ENCODE measurements at places on chromosomes 7 and 10. TPM values are rescaled to one million over a fixed set of nuclear protein-coding genes. Genes with fewer than 3 reads are reported as not detected.

PDE6C gene
- not detected for total RNA-seq

EIF4H gene
- 166 TPM for total RNA-seq

ITPRID1 gene
- total RNA-seq = not detected

RHOBTB1 gene
- total RNA-seq = 11.8 TPM

TAS2R4 gene
- 0.42 TPM for total RNA-seq

TMEM178B gene
- total RNA-seq = under 0.01 TPM

All from liver (tissue), 10 donors.